ENCODE measurements at places on chromosomes 12 and 14.

- peak; percentile 57 for DNase-seq
Measured at GRCh38 chr14:87745507-87746118, 247.4 kb downstream of the GALC start.

DNA sequence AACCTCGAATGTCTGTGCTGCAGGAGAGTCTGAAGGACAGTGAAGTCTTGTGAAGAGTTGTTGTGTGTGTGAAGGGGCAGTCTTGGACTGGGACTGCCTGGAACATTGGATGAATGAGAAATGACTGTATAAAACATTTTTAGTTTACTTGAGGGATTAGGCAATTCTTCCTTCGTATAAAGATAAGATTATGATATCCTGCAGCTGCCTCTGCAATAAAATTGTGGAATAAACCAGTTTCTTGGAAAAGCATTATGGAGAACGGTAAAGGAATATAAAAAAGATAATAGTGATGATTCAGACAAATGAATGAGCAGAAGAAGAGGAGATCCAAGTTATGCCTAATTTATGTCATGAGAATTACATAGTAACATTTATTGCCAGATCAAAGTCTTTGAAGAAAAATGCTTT is 30.9 kb upstream of the LUM start:
- DNase-seq, result no peak

DNA sequence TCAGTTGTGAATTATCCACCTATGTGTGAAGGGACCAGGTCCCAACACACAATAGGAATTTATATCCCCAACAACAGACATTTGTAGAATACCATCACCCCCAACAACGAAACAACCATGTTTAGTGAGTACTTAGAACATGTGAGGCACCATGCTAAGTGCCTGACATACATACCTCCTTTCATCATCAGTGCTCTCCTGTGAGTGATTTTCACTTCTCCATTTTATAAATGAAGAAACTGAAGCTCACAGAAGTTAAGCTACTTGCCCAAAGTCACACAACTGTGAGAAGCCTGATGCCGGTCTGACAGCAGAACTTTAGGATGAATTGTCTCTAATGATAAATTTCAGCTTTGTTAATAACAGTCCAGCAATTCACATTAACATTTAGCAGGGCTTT is 35.4 kb downstream of the SPTB start:
- DNase-seq, result no peak

GRCh38 chr12:98179151-98179550 is 336.2 kb upstream of the TMPO start:
- DNase-seq, result no peak

GRCh38 chr12:108650083-108650482 is 16.4 kb upstream of the SELPLG start:
- no peak for DNase-seq

- DNase-seq, result no peak
Measured at GRCh38 chr12:108620236-108620879, 13.3 kb downstream of the SELPLG start.

GRCh38 chr12:92539976-92540781 is 162.6 kb upstream of the PLEKHG7 start:
- peak; percentile 41 for DNase-seq
